HCT116 (cell line): ENCODE measurements at places on chromosomes 7 and 10. TPM values are rescaled to one million over a fixed set of nuclear protein-coding genes. Genes with fewer than 3 reads are reported as not detected.

GRCh38 chr7:6379886-6380285 is 67.9 kb downstream of the DAGLB start:
- no peak for DNase-seq

NUTM2D gene
- 2.8 TPM for total RNA-seq

SEMA3C gene
- total RNA-seq = 25.3 TPM

TLL2 gene
- total RNA-seq = 1.3 TPM

GRCh38 chr10:76205361-76205760 is 773.9 kb downstream of the LRMDA start:
- no peak for DNase-seq

- DNase-seq = no peak
Measured at GRCh38 chr10:17049195-17049594, 80.4 kb downstream of the CUBN start.

DNA sequence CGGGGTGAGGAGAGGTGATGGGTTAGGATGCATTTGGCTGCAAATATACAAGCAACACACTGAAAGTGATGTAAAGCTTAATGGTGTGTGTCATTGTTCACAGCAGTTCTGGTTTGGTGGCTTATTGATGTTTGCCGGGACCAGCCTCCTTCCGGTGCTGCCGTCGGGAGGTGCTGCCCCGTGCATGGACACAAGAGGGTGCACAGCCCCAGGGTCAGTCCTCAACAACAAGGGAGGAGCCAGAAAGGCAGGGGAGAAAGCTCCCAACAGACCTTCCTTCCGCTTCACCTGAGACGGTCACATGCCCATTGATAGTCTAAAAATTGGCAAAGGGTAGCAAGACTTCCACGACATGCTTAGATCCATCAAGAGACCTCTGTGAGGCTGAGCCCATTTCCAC is 9.5 kb downstream of the RNF32 start:
- DNase-seq = peak; percentile 33

GRCh38 chr10:129883029-129883428 is 81.0 kb downstream of the EBF3 start:
- DNase-seq = no peak

CAV2 gene
- 157 TPM for total RNA-seq

- no peak for DNase-seq
Measured at GRCh38 chr7:155871211-155871610, 58.9 kb upstream of the SHH start.

DNA sequence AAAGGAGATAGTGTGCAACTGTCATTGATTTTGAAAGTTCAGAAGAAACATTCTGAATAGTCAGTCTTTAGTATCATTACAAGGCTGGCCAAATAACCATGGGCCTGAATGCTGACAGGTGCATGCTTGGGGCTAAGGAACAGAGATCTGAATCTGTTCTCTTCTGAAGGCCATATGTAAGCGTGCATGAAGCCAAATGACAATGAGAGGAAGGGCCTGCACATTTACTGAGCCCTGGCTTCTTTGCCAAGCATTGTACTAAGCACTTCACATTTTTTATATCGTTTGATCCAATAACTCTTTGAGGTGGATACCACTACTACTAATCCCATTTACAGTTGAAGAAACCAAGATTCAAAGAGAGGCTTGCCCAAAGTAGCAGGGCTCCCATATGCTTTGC is 22.5 kb upstream of the TIAL1 start:
- no peak for DNase-seq

GRCh38 chr7:78620920-78621319 is 822.3 kb downstream of the PHTF2 start:
- DNase-seq = no peak

DNA sequence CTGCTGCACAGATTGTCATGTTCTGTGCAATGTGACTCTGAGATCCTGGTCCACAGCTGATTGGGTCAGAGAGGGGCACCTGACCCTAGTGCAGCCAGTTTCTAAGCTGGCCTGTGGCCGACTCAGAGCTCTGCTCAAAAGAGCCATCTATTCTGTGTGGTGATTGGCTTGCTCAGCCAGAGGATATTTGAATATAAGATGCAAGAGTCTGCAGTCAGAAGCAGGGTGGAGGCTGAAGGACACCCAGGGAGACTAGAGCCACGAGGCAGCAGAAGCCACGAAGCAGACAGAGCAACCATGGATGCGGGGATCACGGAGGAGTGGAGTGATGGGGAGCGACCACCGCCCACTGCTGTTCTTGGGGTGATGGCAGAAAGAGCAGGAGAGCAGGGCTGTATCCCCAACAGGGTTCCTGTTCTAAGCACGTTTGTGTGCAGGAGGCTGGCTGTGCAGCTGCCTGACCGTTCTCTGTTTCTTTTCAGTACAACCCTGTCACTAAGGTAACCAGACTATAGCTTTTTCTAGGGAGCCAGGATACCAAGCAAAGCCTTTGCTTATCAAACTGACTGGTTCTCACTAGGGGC is 19.5 kb upstream of the RHEB start:
- no peak for DNase-seq

GRM3 gene
- not detected for total RNA-seq

DNA sequence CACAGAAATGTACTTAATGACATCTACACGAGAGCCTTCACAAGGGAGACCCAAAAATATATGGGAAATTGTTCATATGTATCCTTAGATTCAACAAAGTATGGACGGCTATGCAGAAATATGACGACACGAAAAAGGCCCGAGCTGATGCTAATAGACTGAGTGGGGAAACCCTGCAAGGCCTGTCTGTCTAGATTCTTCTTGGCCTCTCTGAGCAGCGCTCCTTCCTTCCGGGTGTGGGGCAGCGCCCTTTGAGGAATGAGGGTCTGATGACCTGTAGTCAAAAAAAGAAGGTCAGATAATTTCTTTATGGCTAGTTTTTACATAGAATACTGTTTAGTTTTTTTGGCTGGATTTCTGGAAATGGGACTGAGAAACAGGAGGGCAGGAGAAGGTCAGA is 192.8 kb upstream of the AKR1E2 start:
- no peak for DNase-seq

COL13A1 gene
- total RNA-seq = 5.9 TPM

FAM25A gene
- 2.7 TPM for total RNA-seq

GRCh38 chr10:63866747-63867140 is 345.5 kb downstream of the REEP3 start:
- peak; percentile 51 for DNase-seq

DNA sequence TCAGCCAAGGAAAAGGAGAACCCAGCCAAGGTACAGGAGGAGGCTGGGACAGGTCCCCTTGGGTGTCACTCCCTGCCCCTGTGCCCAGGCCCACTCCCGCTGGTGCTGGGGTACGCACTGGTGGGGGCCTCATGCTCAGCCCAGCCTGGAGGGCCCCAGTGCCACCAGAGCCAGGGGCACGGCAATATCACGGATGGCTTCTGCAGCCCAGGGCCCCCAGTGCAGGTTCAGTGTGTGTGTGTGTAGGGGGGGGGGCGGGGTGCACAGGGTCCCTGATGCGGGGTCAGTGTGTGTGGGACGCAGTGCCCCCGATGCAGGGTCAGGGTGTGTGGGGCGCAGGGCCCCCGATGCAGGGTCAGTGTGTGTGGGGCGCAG is 23.4 kb upstream of the ZNF716 start:
- no peak for DNase-seq

CFAP46 gene
- total RNA-seq = 1.4 TPM

NEUROG3 gene
- total RNA-seq = not detected

- DNase-seq = no peak
Measured at GRCh38 chr7:30566596-30566995, 28.1 kb upstream of the GARS1 start.

DNA sequence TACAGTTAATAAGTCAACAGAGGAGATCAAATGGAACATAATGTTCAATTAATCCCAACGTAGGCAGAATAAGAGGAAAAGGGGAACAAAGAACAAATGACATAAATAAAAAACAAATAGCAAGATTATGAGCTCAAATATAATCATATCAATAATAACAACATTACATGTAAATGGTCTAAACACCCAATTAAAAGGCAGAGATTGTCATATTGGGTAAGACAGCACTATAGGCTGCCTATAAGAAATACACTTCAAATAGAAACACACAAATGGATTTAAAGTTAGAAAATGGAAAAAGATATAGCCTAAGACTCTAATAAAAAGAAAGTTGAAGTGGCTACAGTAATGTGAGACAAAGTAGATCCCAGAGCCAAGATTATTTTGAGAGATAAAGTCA is 126.4 kb upstream of the PTER start:
- DNase-seq = no peak

DNA sequence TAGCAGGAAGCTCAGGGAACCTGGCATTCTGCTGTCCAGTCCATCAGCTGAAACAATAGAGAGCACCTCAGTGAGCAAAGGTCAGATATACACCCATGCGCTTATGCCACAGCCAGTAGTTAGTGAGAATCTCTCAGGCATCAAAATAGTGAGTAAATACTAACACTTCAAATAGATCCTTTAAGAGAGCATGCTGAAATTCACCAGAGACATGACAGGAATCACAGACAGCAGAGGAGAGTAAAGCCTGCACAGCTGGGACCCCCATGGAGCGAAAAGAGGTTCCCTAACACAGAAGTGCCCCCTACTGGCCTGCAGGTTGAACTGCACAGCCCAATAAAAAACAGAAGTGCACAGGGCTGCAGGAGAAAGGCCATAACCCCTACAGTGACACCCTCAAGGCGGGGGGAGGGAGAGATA is 57.6 kb upstream of the ANTXRL start:
- no peak for DNase-seq

DNA sequence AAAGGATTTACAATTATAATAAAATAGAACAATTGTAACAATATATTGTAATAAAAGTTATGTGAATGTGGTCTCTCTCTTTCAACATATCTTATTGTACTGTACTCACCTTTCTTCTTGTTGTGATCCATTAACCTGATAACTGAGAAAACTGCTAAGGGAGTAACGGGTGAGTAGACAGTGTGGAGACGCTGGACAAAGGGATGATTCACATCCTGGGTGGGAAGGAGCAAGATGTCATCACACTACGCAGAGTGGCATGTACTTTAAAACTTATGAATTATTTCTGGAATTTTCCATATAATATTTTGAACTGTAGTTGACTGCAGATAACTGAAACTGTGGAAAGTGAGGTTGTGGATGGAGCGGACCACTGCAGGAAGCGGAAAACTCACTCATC is 91.2 kb upstream of the PLPP4 start:
- DNase-seq = no peak

GRCh38 chr7:26460351-26461085 is 168.9 kb downstream of the SNX10 start:
- no peak for DNase-seq

DNA sequence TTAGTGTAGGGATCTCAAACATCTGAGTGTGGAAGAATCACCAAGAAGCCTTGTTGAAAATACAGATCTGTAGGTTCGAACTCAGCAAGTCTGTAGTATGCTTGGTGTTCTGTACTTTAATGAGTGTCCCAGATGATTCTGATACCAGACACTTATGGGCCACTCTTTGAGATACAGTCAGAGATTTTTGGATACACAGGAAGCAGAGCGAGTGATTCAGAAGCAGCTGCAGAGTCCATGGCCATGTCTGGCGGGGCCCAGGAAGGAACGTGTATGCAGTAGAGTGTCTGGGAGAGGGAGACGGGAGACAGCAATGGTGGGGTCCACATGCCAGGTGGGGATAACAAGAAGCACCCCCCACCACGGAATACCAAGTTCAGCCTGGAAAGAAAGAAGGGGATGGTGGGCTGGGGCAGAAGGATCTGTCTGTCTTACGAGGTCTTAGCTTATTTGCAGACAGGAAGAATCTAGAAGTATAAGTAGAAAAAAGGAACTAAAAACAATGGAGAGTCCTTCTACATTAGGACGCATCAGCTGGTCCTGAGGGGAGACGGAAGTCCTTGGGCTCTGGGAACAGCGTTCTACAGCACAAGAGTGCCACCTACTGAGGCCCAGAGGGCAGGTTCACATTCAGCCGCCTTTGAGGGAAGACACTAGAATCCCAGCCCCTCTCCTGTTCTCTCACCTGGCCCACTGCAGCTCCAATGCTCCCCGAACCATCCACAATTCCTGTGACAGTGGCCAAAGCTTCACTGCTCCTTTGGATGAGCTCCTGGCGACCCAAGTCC is 55.4 kb downstream of the SLC37A3 start:
- peak; percentile 8 for DNase-seq

DNA sequence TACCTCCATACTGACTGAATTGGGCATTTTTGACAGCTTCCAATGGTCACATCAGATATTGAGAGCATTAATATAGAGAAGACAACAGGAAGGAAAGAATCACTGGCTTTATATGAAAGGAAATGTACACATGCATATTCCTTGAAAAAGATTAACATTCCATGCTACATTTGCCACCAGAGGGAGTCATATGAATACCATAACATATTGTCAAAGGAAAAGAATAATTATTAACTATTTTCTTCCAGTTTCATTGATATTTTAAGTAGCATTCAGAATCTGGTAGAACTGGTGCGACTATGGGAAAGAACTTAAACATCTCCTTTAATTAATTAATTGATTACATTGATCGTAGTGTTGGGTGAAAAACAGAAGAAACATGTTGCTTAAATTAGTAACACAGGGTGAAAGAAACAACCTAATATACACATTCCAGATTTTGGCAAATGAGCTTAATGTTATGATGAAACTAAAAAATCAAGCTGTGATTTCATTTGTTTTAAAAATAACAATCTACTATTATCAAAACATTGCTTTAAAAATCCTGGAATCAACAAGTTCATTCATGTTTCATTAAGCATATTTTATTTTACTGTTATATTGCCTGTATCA is 71.5 kb downstream of the GPR85 start:
- peak; percentile 27 for DNase-seq

DNA sequence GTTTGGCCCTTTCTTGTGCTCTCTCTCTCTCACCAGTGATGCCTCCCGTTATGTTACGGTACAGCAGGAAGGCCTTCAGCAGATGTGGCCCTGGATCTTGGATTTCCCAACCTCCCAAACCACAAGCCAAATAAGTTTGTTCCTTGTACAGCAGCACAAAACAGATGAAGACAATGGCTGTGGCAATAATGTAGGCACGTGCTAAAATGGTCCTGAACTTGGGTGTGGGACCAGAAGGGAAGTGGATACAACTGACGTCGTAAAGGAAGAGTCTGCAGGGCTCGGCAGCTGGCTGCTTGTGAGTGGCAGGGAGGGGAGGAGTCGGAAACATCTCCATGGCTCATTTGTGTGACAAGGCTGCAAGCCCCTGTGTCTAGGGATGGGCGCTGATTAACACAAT is 26.8 kb downstream of the PROSER2 start:
- no peak for DNase-seq

OPALIN gene
- not detected for total RNA-seq

GRCh38 chr7:98655611-98656010 is 38.5 kb downstream of the NPTX2 start:
- no peak for DNase-seq

OR2A5 gene
- total RNA-seq = not detected

DNA sequence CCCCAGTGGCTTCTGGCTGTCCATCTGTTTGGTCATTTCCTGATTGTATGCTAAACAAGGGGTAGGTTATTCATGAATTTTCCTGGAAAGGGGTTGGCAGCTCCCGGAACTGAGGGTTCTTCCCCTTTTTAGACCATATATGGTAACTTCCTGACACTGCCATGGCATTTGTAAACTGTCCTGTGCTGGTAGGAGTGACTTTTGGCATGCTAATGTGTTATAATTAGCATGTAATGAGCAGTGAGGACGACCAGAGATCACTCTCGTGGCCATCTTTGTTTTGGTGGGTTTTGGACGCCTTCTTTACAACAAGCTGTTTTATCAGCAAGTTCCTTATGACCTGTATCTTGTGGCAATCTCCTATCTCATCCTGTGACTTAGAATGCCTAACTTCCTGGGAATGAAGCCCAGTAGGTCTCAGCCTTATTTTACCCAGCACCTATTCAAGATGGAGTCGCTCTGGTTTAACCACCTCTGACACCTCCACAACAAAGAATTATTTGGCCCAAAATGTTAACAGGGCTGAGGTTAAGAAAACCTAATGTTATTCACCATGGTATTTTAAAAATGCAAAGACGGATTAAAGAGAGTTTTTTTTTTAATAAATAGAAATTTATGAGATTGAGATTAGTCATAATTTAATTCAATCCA is 2.4 kb upstream of the PTN start:
- no peak for DNase-seq
